ENCODE measurements at places on chromosomes 1 and 21.

GRCh38 chr1:109891930-109892329 is 18.7 kb upstream of the CSF1 start:
- peak; percentile 49 for DNase-seq

GRCh38 chr1:39657923-39658485 is 13.9 kb downstream of the NT5C1A start:
- DNase-seq, result peak; percentile 68

- DNase-seq, result no peak
Measured at GRCh38 chr1:226302731-226303130, 6.2 kb downstream of the LIN9 start.

- no peak for DNase-seq
Measured at GRCh38 chr1:37148663-37149062, 114.3 kb upstream of the GRIK3 start.

DNA sequence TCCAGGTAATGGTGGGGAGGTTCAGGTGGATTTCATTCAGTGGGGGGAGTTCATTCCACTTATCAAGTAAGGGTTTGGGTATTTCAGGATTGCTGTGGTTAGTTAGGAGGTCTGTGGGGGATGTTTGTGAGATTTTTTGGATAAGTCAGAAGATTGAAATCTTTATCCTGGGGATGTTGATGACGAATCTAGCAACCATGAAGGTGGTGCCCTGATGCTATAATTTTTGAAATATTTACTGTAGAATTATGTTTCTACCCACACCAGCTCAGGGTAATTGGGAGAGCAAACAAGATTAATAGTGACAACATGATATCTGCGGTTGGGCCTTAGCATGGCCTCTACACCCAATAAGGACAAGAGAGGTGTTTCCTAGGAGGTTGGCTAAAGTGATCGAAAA is 28.3 kb downstream of the SUCO start:
- DNase-seq, result no peak

- no peak for DNase-seq
Measured at GRCh38 chr1:241412646-241413045, 55.6 kb upstream of the RGS7 start.

DNA sequence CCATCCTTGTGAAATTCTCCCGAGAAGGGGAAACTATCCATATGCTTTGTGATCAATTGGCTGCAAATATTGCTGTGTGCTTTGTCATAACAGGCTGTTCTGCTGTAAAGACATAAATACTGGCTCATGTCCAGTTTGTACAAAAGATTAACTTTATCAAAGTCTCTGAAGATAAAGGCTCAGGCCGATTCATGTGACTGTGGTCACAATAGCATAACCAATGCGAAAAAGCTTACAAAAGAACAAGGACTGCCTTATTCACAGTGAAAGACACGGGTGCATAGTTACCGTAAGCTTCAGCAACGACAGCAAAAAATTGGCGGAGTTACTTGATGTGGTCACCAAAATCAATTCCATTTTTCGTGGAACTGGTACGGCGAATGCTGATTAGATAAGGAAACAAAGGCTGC is 173.6 kb upstream of the CHRM3 start:
- DNase-seq, result no peak

DNA sequence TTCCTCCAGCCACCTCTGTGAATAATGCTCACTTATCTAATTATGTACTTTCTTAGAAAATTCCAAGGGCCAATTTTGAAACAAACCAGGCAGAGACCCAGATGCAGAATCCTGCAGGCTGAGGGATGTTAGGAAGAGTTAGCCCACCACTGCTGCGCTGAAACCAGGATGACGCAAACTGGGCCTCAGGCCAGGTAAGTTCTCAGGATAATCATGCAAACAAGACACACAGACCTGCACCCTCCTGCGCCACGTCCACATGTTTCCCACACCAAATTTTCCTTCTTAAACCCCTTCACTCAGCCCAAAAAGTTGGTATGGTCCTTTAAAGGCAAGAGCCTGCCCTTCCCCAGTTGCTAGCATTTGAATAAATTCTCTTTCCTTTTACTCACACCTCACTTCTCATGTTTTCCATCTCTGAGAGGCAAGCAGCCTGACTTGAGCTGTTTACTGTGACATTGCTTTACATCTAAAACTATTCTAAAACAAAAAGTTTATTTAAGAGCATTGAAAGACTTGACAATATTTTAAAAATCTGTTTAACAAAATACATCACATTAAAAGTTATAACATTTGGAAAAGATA is 887.1 kb downstream of the LRRIQ3 start:
- no peak for DNase-seq

- no peak for DNase-seq
Measured at GRCh38 chr1:29607236-29607635, 370.9 kb downstream of the PTPRU start.

- peak; percentile 49 for DNase-seq
Measured at GRCh38 chr1:200128944-200129879, 101.7 kb downstream of the NR5A2 start.

DNA sequence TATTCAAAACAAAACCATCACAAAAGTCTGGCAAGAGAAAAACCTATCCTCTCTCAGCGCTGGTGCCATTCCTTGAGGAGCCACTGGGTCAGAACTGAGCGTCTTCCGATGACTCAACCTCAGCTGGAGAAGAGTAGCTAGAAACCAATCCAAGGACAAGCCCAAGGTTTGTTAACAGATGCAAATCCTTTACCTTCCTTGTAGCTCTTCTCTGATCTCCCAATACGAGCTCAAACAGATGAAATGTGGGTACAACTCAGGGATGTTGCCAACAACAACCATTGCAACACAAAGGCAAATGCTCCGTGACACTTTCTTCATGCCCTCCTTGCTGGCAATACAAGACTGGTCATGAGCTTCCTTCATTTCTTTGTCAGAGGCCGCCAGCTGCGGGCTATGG is 337.1 kb downstream of the SIPA1L2 start:
- DNase-seq, result no peak

- peak; percentile 58 for DNase-seq
Measured at GRCh38 chr1:8889925-8890785, 11.7 kb upstream of the ENO1 start.

DNA sequence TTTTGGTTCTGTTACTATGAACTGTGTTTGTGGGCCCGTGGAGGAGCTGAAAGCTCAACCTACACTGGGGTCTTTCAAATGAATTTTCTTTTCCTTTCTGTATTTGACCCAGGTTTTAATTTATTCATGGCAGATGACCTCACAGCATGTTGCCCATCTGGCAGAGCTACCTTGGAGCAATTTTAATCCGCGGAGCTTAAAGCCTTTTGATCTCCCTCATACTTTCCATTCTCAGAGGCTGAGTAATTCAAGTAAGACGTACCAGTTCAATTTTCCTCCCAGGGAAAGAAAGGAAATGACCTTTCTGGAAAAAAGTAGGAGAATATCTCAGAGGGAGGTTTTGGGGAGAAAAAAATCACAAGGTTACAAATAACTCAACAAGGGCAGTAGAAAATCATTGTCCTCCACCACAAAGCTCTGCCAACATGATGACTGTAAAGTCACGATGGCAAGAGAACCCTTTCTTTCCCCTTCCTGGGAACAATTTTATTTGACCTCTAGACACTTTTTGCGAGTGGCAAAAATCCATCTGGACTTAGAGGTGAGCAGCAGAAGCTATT is 21.6 kb upstream of the PCP4 start:
- DNase-seq, result no peak

GRCh38 chr1:209648931-209649776 is 3.1 kb downstream of the LAMB3 start:
- peak; percentile 98 for DNase-seq

DNA sequence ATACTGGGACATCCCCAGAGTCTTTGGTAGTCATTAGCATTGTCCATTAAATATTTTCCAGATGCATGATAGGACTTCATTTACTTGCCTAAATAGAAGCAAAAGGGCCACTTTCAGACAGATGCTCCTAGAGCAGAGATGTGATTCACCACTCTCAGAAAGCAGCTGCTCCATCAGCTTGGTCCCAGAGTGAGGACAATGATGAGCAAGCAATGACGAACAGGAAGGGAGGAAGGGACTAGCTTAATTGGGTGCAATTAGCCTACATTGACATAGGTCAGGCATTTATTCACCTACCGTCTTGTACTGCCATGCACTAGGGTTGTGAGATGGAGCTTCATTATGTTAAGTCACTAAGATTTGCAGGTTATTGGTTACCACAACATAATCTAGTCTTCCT is 85.1 kb upstream of the PLXNA2 start:
- DNase-seq, result no peak

DNA sequence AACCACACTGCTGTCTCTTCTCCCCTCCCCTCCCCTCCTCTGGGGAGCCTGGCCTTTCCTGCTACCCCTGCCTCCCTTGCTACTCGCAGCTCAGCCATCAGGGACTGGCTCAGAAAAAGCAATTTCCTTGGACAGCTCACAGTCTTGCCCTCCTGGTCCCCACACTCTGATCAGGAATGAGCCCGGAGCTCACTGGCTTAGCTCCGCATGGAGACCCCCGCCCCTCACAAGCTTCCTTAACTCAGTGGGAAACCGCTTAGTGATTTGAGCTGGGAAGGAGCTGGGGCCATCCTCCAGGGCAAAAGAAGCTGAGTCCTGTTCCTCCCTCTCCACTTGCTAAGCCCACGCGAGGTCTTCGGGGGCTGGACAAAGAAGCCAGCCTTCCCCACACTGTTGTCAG is 70.3 kb upstream of the ACTL8 start:
- DNase-seq, result no peak

- DNase-seq, result no peak
Measured at GRCh38 chr1:169201084-169201619, 94.7 kb downstream of the ATP1B1 start.

DNA sequence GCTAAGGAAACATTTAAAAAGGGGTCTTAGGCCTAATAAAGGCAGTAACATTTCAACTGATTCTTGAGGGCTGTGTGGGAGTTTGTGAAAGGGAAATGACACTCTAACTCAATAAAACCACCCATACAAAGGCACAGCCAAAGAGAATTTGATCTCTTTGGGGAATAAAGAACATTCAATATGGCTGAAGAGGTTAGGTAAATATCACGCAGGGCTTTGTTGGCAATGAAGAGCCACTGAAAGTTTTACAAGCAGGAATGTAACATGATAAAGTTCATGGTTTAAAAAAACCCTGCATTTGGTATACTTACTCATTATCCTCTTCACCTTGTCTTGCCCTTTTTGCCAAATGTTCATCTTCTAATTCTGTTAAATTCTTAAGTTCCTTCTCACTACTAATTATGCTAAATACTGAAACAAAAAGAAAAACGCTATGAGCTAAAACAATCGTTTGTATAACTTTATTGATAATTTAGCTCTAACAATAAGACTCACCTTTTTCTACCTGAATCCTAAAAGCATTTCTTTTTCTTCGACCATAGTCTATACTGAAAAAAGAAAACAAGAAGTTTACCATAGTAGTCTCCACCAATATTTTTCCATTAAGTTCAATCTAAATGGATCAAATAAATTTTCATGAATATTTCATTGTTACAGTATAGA is 12.5 kb downstream of the NVL start:
- DNase-seq, result no peak

GRCh38 chr1:81432654-81433109 is 368.1 kb upstream of the ADGRL2 start:
- peak; percentile 1 for DNase-seq

DNA sequence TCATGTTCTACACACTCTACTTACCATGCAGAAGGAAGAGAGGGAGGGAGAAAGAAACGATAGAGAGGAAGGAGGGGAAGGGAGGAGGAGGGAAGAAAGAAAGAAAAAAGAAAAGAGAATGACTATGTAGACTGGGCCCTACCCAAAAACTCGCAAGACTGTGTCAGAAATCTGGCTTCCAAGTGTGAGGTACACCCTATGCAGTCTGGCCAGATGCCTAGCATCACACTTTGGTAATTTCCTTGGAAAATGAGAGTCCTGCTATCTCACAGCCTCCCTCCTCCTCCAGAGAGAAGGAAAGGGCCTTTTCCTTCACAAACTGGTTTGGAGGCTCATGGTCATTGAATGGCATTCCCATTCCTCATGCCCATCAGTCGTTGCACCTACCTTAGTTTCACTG is 86.4 kb upstream of the LRRC8D start:
- DNase-seq, result no peak

- DNase-seq, result no peak
Measured at GRCh38 chr1:200834383-200834782, 38.4 kb upstream of the GPR25 start.

GRCh38 chr1:216560527-216560926 is 137.3 kb upstream of the USH2A start:
- no peak for DNase-seq

DNA sequence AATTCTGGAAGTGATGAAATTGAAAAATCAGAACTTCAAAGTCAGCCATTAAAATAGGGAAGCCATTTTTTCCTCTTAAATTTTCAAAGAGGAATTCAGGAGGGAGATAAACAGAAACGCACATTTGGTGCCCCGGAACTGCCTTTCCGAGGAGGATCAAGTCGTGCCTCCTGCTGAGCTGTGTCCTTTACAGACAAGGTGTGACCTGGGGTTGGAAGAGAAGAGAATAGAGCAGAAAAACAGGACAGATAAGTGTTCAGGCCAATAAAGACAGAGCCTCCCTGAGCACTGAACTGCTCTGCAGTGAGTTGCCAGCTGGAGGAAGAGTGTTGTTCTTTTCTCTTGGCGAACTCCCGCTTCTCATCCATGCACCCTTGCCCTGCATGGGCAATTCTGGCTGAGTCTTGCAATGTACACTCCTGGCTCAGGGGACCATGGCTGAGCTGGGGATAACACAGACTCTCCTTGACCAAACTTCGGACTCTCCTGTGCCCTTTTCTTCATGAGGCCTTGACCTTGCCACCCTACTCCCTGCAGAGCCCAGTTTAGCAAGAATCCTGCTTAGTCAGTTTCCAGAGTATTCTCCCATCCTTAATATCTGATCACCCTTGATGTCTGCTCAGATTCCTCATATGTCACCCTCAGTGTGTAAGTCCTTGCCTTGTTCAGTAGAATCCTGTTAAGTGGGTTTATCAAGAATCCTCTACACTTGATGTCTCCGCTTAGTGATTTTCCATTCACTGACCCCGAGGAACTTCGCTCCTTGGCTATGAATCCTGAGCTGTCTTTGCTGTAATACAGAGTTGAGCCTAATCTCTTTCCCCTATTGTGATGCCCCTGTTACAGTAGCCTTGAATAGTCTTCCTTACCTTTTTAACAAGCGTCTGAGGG is 1.3 kb upstream of the MTARC1 start:
- DNase-seq, result no peak

All from lung microvascular endothelial cell (primary cell).